ENCODE measurements at places on chromosomes 3 and 15. TPM values are rescaled to one million over a fixed set of nuclear protein-coding genes. Genes with fewer than 3 reads are reported as not detected.

Gene GRIP2
- total RNA-seq, result 1.3 TPM

Gene ATP8B4
- 8.1 TPM for total RNA-seq

Gene CLDN16
- 0.18 TPM for total RNA-seq

Gene ACP3
- 11.9 TPM for total RNA-seq

Gene GPR149
- total RNA-seq, result not detected

Gene IRAK2
- total RNA-seq, result 3.3 TPM

Gene SERINC4
- 0.10 TPM for total RNA-seq

Gene PLAAT1
- not detected for total RNA-seq

Gene PLA2G4F
- 100 TPM for total RNA-seq

Gene HES1
- 18.1 TPM for total RNA-seq

Gene SELENOT
- 115 TPM for total RNA-seq

Gene CLRN1
- total RNA-seq, result not detected

Gene NUTM1
- total RNA-seq, result not detected

Gene GCSAM
- 0.20 TPM for total RNA-seq

Gene LRRC2
- total RNA-seq, result 0.45 TPM

Gene TNFAIP8L3
- total RNA-seq, result 25.0 TPM

Gene C3orf20
- total RNA-seq, result not detected

DNA sequence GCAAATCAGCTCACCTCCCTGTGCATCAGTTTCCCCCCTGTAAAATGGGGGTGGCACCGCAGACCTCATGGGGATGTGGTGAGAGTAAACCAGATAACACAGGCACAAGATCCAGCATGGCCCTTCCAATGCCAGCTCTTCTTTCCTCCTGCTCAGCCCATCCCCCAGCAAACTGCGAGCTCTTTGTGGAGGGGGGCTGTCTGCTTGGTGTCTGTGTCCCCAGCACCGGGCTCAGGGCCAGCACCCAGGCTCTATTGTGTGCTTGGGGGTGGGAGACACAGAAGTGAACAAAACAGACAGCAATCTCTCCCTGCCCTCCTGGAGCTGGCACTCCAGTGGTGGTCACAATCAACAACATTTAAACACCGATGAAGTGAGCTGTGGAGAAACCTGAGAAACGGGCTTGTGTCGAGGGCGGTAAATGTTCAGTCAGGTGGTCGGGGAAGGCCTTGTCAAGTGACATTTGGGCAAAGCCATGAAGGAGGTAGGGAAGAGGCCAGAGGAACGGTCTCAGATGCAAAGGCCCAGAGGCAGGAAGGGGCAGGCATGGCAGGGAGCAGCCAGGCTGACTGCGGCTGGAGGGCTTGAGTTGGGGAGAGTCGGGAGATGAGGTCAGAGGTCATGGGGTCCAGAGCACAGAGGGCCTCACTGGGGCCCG, 28.4 kb downstream of the GRIP2 start:
- DNase-seq, result no peak

GRCh38 chr3:38960953-38961622, 90.7 kb downstream of the SCN11A start:
- DNase-seq, result no peak

GRCh38 chr15:69504352-69505040, 51.9 kb downstream of the RPLP1 start:
- no peak for DNase-seq

- no peak for DNase-seq
Observed at GRCh38 chr3:119599558-119600174, 2.0 kb downstream of the PLA1A start.

DNA sequence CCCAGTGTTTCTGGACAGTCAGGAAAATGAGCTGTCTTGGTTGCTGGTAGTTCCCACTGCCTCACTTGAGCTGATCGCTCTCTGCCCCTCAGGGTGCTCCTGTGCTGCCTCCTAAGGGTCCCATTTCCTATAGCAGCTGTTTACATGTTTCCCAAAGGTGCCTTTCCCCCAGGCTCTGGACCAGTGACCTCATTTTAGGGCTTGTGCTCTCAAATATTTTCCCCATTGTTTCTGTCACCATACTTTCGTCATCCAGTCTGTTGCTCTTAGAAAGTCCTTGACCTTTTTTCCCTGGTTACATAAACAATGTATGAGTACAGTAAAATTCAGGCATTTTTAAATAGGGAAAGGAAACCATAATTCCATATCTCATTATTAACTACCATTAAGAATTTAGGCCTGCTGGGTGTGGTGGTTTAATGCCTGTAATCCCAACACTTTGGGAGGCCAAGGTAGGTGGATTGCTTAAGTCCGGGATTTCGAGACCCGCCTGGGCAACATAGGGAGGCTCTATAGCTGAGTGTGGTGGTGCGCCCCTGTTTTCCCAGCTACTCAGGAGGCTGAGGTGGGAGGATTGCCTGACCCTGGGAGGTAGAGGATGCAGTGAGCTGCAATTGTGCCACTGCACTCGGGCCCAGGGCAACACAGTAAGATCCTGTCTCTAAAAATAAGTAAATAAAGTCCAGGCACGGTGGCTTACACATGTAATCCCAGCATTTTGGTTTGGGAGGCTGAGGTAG, 11.7 kb downstream of the RAD54L2 start:
- no peak for DNase-seq

GRCh38 chr3:125431912-125432790, 57.0 kb upstream of the ZNF148 start:
- no peak for DNase-seq

DNA sequence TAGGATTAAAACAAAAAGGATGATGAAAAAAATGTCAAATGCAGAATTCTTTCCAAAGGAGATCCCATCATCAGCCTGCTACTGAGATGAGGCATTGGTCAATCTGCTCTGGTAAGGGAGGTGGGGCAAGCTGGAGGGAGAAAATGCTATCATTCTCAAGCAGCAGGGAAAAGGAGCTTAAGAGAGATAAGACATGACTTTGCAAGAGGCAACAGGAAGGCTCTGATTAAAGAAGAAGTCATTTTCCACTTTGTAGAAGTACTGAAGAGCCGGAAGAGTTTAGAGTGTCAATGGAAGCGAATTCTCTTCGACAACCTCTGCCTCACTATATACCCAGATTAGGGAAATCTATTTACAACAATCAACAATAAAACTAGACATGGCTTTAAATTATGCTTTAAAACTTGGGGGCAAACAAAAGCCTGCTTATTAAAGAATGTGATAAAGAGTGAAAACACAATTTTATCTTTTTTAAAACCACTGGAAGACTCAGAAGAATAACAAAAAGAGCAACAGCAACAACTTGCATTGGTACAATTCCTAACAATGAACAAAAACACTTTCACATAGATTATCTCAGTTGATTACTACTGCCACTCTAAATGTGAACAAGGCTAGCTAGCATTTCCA, 81.8 kb upstream of the NANOGP8 start:
- no peak for DNase-seq

- no peak for DNase-seq
Observed at GRCh38 chr3:32401126-32401525, 9.5 kb downstream of the CMTM7 start.

GRCh38 chr15:55829826-55830225, 86.9 kb upstream of the PRTG start:
- no peak for DNase-seq

- DNase-seq, result no peak
Observed at GRCh38 chr15:44726568-44727484, 9.5 kb upstream of the TRIM69 start.

GRCh38 chr3:154616298-154616697, 186.3 kb upstream of the GPR149 start:
- DNase-seq, result peak; percentile 8

- no peak for DNase-seq
Observed at GRCh38 chr3:154123906-154124305, 2.7 kb downstream of the ARHGEF26 start.

DNA sequence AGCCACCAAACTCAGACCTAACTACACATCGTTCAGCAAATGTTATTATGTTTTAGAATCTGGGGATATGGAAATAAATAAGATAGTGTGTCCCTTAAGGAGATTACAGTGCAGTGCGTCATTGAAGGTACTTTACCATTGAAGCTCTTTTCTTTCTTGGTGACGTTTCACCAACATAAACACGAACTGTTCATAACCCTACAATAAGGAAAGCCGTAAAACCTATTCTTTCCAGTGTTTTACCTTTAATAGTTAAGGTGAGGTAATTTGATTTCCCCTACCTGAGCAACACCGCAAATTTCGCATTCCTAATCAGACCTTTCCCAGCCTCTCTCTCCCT, 826 bp downstream of the CCDC66 start:
- DNase-seq, result no peak

DNA sequence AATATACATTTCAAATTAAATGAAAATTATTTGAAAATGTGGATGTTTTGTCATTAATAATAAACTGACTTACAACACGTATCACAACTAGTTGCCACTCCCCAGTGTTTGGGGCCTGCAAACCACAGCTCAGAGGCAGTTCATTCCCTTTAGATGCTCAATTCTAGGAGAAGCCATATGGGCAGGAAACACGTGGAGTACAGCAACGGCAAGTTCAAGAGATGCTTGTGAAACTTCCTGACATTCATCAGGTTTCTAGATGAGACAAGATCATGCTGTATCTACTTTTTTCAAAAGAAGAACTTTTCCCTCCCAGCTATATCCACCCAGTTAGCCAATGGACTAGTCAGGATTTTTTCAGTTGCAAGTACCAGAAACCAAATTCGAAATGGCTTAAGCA, 17.6 kb upstream of the PLA2G4D start:
- DNase-seq, result no peak

DNA sequence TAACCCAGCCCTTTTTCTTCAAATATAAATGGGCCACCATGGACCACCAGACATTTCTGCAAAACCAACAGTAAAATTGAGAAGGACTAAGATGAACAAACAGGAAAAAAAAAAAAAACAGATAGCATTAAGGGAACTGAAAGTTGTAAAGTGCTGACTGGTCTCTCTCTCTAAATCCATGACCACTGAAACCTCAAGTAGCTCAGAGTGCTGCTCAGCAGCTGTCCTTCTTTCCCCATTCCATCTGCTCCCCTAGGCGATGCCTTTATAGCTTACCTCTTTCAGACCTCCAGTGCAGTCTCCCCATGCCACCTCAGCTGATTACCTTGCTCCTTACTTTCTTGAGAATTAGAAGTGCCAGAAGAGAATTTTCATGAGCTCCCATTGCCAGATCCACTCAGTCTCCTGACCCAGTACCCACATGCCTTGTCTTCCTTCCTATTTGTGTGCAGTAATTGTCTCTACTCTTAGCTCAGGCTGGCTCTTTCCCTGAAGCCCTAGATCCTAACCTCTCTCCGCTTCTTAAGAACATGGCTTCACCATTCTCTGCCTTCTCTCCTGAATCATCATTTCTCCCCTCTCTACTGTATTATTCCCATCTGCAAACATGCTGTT, 23.9 kb upstream of the XIRP1 start:
- no peak for DNase-seq

- DNase-seq, result no peak
Observed at GRCh38 chr15:66714543-66714981, 12.5 kb downstream of the SMAD6 start.

- no peak for DNase-seq
Observed at GRCh38 chr15:90040618-90041017, 39.5 kb downstream of the ZNF710 start.

- no peak for DNase-seq
Observed at GRCh38 chr15:75655931-75656330, 8.2 kb downstream of the SNX33 start.

DNA sequence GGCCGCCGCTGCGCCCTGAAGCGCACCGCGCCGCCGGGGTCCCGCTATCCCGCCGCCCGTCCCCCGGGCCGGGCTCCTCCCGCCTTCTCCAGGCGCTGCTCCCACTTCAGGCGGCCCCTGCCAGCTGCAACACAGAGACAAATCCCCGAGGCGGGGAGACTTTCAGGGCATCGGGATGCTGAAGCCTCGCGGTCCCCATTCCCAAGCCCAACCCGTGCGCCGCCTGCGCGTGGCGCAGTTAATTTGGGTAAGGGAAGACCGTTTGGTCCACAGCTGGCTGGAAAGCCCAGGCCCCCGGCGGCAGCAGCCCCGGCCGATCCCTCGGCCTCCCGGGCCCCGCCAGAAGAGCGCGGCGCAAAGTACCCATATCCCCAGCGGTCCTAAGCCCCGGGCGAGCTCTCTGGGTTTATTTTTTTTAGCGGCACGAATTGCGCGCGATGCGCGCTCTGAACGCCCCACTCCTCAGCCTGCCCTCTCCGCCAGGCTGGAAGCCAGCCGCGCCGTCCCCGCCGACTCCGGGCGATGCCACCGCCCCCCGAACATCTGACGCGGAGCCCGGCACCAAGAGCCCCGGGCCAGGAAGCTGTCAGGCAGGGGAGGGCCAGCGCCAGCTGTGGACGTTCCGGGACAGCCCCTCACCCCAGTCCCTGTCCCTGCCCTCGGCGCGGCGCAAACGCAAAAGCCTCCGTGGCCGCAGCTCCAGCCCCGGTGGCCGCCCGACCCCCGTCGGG, 517 bp downstream of the FBN1 start:
- DNase-seq, result peak; percentile 86

GRCh38 chr3:134300520-134300919, 49.9 kb upstream of the RYK start:
- DNase-seq, result no peak

- DNase-seq, result no peak
Observed at GRCh38 chr15:63308491-63308890, 31.1 kb downstream of the APH1B start.

DNA sequence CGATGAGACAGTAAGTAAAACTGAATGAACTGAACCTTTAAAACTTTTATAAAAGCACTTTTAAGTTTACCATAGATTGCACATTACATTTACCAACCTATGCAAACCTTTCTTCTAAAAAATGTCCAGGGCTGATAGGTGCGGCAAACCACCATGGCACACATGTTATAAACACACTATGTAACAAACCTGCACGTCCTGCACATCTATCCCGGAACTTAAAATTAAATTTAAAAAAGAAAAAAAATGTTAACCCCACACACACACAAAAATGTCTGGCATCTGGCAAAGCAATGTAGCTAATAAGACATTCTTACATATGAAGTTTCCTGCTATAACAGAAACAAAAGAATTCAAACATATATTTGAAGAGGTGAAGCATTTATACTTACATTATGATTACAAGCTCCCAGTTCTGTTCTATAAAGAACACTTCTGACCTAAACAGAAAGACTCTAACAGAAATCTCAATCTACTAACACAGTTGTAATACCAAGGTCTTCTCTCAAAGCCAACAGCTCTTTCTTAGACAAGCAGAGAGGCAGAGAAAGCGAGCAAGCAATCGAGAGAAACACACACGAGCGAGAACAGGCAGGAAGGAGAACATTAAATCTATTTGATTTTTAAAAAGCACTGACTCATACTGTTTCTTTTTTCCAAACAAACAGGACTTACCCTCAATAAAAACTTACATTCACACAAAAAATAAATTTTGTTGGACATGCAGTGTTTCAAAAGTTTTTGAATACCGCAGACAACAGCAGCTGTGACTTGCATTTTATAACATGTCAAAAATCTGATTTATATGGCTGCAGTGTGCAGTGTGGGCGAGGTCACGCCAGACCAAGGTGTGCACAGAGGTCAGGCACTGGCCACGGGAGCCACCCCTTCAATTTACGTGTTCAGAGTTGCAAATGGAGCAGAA, at the start of gene NRG4:
TSS of gene NRG4 (minus strand) at position 798 of the 925 bp plus-strand sequence. CDS start 1,194 bp downstream, outside the sequence.
- peak; percentile 48 for DNase-seq

- DNase-seq, result no peak
Observed at GRCh38 chr3:119453822-119454221, 9.6 kb downstream of the TMEM39A start.
